ENCODE measurements at places on chromosomes 3 and 15.

- DNase-seq: no peak
Measured at GRCh38 chr3:127593178-127593577, 2.6 kb upstream of the TPRA1 start.

DNA sequence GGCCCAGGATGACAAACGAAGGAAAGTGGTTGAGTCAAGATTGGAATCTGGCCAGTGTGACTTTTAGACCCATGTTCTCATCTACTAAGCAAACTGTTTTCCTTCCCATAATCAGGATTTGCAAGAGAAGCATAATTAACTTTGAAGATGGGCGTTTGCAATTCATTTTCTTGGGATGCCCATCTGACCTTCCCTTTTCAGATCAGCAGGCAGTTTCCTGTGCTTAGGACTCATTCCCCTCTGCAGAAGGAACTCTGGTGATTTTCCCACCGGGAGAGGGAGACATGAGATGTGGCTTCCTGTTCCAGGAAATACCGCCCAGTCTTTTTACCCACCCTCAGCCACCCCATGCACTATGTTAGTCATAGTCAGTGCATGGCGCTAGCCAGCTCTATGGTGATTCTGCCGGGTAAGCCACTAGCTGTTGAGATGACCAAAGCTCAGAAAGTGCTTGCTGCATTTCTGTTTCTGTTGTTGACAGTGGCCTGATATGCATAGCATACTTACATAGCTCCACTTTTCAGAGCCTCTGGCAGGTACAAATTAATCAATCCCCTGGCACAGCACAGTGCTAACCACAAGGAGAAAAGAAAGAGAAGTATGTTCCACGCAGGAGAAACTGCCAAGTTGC, 129.4 kb downstream of the VGLL4 start:
- DNase-seq: no peak

GRCh38 chr15:60595665-60596064, 116.7 kb upstream of the ICE2 start:
- DNase-seq: no peak

DNA sequence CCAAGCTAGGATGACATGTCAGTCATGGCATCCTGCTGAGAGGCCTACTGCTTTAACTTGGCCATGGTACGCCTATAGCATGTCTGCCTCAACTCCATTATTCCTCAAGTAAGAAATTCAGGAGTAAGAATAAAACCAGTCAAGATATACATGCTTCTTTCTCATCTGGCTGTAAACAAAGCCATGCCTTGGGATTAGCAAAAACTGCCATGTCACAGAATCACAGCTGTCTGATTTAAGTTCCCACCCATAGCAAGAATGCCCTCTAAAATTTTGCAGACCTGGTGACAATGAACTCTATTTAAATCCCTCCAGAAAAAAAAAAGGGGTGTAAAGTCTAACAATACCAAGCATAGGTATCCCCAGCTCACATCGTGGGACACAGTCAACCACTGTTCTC, 55.6 kb upstream of the ACAN start:
- no peak for DNase-seq

DNA sequence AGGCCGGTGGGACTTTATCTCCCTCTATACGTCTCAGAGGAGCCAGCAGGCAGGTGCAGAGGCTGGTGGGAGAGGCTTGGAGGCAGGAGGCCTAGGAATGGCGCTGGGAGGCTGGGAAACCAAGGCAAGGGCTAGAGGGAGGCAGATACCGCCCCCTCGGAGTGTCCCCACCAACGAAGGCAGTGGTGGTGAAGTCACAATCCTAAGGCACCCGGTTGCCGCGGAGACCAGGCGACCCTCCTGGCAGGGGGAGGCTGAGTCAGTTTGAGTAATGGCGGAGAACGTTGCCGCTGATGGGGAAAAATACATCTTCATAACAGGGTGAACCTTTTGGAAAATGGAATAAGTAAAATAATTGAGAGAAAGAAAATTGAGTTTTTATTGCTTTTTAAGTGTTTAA, 29.9 kb upstream of the CACNA2D2 start:
- DNase-seq: no peak

- DNase-seq: no peak
Measured at GRCh38 chr3:138043266-138044029, 33.5 kb downstream of the CLDN18 start.

DNA sequence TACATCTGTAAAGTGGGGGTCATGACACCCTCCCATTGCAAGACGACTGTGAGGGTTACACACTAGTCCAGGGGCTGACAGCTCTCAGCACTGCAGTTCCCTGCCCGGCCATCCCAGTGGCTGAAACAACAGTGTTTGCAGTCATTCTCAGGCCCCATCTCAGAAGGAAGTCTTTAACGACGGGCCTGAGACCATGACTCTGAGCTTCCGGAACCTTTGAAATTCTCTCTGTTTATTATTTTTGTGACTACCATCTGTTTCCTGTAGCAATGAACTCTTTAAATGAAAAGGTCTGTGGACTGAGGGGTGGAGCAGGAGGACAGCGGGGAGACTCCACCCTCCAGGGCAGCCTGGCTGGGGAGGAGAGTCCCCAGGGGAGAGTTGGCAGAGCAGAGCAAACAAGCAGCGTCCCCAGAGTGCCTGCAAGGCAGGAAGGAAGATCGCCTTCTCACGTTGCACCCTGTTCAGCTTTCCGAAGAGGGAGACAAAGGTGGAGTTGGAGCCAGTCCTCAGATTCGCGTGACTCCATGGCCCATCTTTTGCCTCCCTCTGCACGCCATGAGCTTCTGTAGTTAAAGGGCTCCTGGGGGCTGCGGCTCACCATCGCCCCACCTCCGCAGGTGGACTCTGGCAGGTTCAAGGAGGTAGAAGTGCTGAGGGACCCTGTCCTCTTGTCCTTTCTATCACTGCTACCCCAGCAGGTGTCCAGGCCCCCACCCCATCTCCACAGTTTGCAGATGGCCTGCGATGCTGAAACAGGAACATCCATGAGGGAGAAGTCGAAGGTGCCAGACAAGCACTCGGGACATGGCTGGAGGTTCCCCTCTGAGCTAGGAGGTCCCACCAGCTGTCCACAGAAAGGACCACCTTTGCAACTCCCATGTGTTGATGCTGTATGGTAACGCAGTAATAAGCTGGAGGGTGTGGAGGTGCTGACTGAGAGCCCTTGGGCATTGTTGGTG, 525.8 kb upstream of the PROK2 start:
- DNase-seq: no peak

- no peak for DNase-seq
Measured at GRCh38 chr3:160774172-160774571, 18.1 kb downstream of the PPM1L start.

- DNase-seq: no peak
Measured at GRCh38 chr15:77187751-77188464, 117.0 kb upstream of the TSPAN3 start.

DNA sequence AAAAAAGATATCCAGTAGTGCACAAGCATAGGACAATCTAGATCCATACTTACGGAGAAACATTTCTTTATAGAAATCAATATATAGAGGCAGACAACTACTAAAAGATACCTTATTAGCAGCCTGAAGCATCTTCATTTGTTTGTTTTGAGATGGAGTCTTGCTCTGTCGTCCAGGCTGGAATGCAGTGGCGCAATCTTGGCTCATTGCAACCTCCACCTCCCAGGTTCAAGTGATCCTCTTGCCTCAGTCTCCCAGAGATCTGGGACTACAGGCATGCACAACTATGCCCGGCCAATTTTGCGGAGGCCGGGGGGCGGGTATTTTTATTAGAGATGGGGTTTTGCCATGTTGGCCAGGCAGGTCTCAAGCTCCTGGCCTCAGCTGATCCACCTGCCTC, 18.3 kb upstream of the SLMAP start:
- no peak for DNase-seq

- DNase-seq: no peak
Measured at GRCh38 chr3:42123012-42123581, 31.9 kb downstream of the TRAK1 start.

GRCh38 chr3:3119393-3119851, 7.3 kb upstream of the TRNT1 start:
- no peak for DNase-seq

GRCh38 chr3:137035631-137036030, 77.8 kb downstream of the IL20RB start:
- no peak for DNase-seq

DNA sequence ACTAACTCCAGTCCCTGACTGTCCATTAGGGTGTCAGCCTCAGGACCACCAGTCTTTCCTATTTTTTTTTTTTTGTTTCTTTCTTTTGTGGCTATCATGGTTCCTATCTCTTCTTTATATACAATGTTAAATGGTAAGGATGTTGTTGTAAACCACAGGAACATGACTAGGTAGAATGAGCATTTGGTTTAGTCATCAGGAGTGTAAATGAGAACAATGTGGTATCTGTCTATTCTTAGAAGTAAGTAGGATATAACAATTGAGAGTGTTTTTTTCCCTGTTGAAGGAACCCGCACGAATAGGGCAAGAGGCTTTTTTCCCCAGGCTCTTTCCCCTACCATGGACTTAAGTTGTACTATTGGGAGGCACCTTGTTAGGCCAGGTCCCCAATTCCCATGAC, 880.3 kb upstream of the GBE1 start:
- no peak for DNase-seq

DNA sequence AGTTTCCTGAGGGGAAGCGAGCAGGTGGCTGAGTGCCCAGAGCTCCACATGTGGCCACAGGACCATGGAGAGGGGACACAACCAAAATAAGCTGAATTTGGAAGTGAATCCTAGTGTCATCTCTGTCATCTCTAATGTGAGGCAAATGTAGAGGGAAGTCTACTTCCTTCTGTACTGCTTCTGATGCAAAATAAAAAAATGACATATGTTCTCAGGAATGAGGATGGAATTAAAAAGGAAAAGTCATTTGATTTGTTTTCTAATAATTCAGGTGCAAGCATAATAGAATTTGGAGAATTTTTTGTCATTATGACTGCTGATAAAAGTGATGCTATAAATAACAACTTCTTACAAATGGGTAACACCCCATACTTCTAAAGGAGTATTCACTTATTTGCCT, 59.5 kb upstream of the POU1F1 start:
- DNase-seq: no peak

GRCh38 chr3:184737641-184738505, 26.0 kb upstream of the MAGEF1 start:
- DNase-seq: no peak

DNA sequence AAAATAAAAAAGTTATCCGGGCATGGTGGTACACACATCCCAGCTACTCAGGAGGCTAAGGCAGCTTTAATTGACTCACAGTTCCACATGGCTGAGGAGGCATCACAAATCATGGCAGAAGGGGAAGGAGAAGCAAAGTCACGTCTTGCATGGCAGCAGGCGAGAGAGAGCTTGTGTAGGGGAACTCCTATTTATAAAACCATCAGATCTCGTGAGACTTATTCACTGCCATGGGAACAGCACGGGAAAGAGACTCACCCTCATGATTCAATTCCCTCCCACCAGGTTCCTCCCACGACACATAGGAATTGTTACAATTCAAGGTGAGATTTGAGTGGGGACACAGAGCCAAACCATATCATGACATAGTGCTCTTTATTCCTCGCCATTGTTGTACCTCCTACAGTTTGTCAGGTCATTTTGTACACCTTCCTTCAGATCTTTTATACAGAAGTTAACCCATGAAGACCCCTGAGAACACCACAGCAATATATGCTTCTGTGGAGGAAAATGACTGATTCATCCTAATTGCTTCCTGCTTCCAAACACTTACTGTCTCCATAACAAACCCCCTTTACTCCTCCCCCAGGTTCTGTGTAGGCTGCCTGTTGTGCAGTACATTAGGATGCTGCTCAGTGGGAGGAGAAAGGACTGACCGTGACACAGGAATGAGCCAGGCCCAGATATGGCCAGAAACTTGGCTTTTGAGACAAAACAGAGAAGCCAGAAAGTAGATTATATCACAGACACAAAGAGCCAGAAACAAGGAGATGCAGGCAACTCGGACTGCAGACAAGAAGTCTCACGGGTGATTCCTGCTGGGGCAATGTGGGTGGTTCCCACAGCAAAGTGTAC, 67.9 kb upstream of the HEG1 start:
- no peak for DNase-seq

Measured in stimulated activated CD8-positive, alpha-beta memory T cell treated with anti-CD3 and anti-CD28 coated beads, Interleukin-4, amount 100 ng/mL, for 1 hour (primary cell).